ENCODE measurements at places on chromosomes 12 and 14.

DNA sequence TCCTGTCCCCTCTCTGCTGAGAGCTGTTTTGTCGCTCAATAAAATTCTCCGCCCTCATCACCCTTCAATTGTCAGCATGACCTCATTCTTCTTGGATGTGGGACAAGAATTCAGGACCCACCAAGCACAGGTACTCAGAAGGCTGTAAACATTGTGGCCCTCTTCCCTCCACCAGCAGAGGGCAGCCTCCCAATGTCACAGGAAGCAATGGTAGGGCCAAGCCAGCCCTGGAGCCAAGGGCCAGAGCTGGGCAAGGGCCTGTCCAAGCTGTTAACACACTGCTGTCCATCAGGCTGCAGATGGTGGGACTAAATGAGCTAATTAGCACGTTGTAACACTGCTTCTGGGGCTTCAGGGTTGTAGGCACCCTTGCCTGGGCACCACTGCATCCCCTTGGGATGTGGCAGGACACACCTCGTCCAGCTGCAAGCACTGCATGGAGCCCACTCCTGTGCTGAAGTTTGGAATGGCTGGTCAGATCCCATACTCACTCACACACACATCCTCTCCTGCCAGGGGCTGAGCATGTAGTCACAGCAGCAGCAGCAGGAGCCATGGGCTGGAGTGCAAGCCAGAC is 62.7 kb upstream of the HECTD1 start:
- DNase-seq = no peak

GRCh38 chr12:126171937-126172559 is 1106.8 kb downstream of the AACS start:
- no peak for DNase-seq

GRCh38 chr12:65292241-65292640 is 13.8 kb downstream of the MSRB3 start:
- DNase-seq = no peak

GRCh38 chr12:123167329-123167728 is 16.4 kb upstream of the PITPNM2 start:
- DNase-seq = no peak

DNA sequence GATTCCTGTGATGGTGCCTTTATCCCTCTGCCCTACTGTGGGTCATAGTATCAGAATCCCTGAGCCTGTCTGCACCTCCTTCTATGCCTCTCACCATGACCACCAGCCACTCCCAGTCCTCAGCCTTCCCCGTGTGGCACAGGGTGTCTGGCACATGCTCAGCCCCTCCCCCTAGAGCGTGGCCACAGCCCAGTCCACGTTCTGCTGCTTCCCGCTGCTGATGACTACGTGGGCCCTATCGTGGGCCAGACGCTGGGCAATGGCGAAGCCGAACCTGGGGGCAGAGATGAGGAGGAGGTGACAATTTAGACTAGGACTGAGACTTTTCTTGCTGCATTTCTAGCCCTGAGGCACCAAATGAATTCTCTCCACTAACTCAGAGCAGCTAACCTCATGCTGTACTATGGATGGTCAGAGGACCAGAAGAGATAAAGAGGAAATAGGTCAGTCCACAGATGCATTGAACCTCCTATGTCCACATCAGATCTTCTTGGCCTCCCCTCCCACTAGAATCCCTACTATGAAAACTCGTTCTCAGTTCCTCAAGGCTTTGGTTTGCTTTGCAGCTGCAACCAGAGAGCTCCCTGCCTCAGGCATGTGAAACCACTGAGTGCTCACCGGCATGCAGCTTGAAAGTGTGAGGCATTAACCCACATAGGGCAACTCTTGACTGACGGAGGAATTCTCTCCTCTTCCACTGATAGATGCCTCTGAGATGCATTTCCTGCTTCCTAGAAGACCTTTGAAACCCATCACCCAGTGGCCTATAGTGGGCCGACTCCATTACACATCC is 126.3 kb upstream of the DHRS4 start:
- DNase-seq = no peak

GRCh38 chr12:22981711-22982110 is 356.7 kb downstream of the ETNK1 start:
- no peak for DNase-seq

DNA sequence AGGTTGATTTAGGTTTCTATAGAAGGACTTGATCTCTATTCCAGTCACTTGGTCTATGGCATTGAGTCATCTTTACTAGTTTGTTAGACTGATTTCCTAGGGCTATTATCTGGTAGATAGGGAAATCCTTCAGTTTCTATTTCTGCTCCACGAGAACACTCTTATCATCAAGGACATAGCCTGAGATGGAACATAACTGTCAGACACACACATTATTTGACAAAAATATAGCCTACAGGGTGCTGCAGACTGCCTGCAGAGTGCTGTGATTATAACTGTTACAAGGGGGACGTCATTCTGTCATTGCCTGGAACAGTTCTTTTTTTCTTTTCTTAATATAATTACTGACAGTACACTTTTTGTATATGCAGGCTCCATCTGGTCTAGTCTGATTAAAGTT is 82.0 kb downstream of the TMEM117 start:
- DNase-seq = no peak

- no peak for DNase-seq
Observed at GRCh38 chr14:76101391-76102379, 50.0 kb upstream of the GPATCH2L start.

DNA sequence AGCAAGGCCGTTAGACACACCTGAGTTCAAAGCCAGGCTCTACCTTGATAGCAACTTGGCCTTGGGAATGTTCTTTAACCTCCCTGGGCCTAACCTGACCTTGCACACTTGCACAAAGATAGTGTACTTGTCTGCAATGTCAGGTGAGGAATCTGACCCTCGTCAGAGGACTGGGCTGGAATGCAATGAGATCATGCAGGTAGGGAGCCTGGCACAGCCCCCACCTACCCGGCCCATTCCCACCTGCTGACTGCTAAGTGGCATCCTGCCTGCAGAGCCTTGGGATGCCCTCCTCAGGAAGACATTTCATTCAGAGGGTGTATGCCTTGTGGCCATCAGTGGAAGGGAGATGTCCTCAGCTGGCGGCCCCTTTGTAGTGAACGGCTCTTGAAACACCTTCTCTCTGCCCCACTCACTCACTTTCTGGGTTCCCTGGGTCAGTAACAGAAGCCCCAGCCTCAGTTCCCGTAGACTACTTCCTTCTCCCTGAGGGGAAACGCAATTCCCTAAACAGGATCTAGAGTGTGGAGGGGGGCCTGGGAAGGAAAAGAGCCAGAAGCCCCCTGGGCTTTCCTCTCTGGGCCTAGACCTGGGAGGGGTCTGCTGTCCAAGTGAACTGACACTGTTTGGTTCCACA is 68.0 kb upstream of the DICER1 start:
- DNase-seq = no peak

- DNase-seq = no peak
Observed at GRCh38 chr14:89445273-89445973, 28.4 kb upstream of the FOXN3 start.

DNA sequence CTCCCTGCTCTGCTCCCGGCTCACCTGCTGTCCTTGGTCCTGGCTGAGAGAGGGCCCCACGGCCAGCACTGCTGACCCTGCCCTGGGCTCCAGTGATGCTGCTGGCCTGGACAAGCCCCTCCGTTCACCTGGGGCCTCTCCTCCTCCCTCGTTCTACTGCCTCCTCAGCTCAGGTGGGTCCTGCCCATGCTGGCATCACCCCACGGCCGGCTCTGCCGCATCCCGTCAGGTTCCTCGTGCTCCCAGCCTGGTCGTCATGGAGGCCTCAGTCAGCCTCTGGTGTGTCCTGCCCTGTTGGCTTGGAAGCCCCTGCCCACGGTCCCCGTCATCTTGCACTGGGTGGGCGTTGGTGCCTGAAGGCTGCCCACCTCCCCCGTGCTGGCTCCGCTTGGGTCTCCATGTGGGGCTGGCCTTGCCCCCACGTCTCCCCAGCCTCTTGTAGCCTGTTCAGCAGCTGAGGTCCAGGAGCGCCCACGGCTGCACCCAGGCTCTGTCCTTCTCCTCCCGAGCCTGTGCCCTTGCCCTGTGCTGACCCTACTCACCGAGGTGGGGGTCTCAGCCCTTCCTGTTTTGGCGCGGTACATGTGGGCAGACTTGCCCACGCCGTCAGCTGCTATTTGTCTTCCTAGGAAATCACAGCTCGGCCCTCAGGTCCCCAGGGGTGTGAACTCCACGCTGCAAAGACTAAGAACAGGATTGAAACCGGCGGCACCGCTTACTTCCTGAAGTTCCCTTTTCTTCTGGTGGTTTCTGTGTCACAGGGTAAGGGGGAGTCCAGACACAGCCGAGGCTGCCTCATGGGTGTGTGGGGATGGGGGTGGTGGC is 121.6 kb downstream of the TMEM121 start:
- DNase-seq = no peak
